NCI-H524 treated with DMSO at 0.1 percent for 48 hours (cell line): ENCODE measurements at places on chromosomes 1 and 21.
A peak's percentile ranks its signal among the peaks of the same experiment; 100 is the strongest.

GRCh38 chr1:53125122-53125521, 17.3 kb downstream of the SLC1A7 start:
- no peak for DNase-seq

DNA sequence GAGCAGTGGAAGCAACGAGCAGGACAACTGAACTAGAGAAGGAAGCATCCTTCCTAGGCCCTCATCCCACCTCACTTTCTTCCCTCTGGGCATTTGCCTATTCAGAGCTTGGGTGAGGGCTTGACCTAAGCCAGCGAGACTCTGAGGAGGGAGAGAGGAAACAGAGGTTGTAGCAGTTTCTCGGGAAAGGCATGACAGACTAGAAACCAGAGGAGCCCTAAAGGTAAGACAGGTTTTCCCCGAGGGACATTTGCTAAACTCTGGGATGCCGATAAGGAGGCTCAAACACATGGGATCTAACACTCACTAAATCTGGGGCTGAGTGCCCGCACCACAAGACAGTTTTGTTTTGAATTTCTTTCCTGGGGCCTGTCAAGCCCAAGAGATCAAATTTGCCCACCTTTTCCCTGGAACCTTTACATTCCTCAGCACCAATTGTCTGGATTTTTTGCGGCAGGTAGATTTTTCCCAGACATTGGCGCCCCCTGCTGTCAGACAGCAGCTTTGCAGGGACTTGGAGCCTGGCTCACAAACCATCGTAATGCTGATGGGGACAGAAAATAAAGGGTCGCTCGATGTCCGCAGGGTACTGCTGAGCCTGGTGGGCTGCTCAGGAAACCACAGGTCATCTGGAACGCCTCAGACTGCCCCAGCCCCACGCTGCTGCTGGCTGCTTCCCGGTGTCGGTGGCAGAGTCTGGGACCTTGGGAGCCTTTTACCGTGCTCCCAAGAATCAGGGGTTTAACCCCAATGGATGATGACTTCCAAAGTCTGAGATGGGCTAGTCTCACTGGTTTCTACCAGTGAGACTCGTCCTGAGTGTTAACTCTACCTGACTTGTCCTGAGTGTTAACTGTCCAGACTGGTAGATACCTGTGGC, 23.4 kb upstream of the TSPAN2 start:
- no peak for DNase-seq

- no peak for DNase-seq
Measured at GRCh38 chr1:154213274-154213673, 7.1 kb upstream of the CFAP141 start.

GRCh38 chr1:192476802-192477298, 98.7 kb upstream of the RGS1 start:
- DNase-seq = no peak

DNA sequence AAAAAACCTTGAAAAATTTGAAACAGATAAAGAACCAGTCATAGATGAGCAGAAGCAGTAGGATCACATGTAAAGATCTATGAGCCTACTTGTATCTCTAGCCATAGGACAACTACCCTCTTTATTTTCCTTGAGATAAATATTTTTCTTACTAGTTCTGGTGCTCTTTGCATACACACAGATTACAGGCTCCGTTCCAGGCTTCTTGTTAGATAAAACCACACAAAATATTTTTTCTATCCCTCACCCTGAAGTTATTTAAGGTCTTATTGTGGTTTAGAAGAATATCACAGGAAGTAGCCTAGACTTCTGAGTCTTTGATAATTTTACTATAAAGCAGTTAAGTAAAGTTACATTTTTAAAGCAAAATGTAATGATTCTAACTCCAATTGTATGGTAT, 512.2 kb downstream of the NEGR1 start:
- DNase-seq = no peak

DNA sequence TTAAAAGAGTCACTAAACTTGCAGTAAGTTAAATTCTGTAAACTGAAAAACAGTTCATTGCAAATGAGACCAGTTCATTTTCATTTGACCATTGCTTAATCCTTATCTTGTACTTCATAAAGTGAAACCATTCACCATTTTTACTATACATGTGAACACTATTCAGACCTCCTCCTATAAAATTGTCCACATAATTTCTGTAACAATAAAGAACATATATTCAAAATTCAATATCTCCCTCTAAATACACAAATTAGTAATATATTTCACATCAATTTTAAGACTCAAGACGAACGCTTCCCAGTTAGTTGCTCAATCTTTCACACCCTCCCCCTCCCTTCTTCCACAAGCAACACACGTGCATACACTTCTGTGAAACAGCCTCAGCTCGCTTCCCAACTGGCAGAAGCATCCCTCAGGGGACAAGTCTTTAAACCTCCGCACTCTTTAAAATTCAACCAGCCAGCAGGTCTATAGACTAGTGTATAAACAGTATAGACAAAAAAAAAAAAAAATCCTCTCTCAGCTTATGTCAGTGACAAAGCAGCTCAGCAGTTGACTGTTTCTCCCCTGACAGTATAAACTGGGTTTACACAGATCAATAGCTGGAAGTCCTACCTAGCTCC, 99.6 kb downstream of the DENND1B start:
- peak; percentile 84 for DNase-seq

DNA sequence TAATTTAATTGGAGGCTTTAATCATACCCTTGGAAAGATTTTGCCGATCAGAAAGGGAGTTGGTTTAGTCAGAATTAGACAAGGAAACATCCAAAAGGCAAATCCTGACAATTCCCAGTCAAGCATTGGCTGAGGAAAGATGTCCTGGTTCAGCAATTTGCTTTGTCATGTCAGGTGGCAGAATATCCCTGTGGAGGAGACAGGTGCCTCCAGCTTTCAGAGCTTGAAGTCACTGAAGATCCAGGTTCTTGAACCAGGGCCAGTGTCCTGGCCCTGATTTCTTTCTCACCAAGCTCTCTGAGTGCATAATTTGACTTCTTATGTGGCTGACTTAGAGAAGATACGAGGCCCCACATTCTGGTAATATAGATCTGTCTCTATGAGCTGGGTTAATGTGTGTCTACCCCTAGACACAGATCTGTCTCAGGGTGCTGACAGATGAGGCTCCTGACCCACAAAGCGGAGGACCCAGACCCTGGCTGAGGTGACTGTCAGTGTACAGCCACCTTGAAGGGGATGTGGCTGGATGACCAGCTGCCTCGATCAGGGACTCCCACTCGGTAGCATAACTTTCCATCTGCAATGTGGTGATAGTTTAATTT, 118.9 kb downstream of the HHAT start:
- DNase-seq = no peak

DNA sequence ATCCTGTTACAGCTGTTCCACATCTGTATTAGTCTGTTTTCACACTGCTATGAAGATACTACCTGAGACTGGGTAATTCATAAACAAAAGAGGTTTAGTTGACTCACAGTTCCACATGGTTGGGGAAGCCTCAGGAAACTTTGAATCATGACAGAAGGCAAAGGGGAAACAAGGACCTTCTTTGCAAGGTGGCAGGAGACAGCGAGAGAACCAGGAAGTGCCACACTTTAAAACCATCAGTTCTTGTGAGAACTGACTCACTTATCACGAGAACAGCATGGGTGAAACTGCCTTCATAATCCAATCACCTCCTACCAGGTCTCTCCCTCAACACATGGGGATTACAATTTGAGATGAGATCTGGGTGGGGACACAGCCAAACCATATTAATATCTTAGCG, 110.3 kb upstream of the TRABD2B start:
- no peak for DNase-seq

DNA sequence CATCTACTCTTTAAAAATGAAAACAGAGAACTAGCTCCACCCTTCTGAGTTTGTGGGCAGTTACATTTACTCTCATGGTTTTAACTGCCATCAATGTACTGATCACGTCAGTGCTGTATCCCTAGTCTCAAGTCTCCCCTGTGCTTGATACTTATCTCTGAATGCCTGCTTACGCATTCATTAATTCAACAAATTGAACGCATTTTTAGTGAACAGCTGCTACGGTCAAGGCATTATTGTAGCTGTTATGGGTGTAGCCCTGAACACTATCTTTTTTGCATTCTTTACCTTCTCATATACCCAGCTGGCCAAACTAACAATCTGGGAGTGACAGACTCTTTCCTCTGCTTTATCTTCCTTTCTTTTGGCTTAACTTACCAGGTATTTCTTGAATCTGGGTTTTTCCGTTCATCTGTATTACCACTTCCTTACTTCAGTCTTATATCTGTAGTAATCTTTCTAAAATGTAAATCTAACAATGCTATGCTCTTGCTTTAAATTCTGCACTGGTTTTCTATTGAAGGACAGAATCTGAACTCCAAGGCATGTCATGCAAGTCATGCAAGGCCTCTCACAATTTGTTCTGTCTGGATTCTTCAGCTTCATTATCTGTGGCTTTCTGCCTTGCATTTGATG, 33.3 kb downstream of the SMG7 start:
- DNase-seq = no peak

- DNase-seq = no peak
Measured at GRCh38 chr1:201206176-201206575, 15.6 kb downstream of the IGFN1 start.

DNA sequence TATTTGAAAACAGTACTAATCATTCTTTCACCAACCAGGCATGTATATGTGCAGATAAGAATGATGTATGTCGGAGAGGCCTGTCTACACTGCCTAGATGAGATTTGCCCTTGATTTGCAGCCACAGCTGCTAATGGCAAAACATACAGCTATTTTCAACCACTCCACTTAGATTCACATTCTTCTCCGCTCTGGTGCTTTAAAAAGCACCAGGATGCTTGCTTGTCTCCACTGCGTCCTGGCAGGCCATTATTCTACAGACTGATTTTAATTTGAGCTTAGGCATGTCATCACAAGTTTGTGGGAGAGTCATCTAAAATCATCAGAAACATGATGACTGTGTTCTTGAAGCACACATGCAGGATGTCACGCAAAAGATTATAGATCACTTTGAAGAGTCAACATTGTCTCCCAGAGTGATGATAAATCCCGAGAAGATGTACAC, 119.0 kb upstream of the NRIP1 start:
- no peak for DNase-seq

- no peak for DNase-seq
Measured at GRCh38 chr1:151370211-151370911, 2.1 kb downstream of the SELENBP1 start.

GRCh38 chr1:1347663-1348419, 1.4 kb downstream of the DVL1 start:
- DNase-seq = no peak

GRCh38 chr1:93000751-93001175, 39.5 kb upstream of the DIPK1A start:
- no peak for DNase-seq

DNA sequence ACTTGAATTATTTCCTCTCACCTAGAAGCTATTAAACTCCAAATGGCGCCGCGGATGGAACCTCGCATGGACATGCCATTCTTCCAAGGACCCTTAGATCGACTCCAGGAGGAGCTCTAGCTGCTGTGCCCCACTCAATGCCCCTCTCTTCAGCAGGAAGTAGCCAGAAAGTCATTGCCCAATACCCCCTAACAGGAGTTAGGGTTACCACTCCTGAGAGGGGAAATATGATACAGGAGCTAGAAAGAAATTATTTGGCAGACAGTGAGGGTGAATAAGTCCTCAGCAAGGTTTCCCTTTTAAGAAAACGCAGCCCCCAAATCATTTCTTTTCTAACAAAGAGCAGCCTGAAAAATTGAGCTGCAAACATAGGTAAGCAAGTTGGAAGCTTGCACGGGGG, 28.6 kb downstream of the TFB2M start:
- no peak for DNase-seq

DNA sequence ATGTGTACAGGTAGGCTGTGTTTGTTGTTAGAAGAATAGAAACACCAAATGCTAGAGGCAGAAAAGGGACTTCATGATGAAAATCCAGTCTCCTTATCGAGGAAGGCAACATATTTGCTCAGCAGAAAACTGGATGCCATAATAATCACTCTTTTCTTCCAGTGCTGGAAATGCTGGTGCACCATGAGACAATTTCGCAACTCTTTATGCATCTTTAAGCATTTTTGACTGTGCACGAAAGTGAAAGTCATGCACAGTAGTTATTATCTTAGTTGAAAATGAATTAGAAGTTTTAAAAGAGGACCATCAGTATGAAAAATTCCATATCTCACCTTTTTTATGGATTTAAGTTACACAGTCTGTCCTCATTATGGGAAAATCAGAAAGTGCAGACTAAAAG, 29.1 kb downstream of the SMYD2 start:
- no peak for DNase-seq

- no peak for DNase-seq
Measured at GRCh38 chr1:30522031-30523004, 201.1 kb downstream of the MATN1 start.

- no peak for DNase-seq
Measured at GRCh38 chr1:24644100-24644384, 940 bp downstream of the SRRM1 start.

GRCh38 chr1:25519624-25520023, 23.8 kb upstream of the LDLRAP1 start:
- DNase-seq = no peak

- no peak for DNase-seq
Measured at GRCh38 chr21:41926117-41926806, 27.6 kb downstream of the C2CD2 start.

GRCh38 chr1:36320767-36321118, 2.7 kb downstream of the EVA1B start:
- no peak for DNase-seq

GRCh38 chr21:18801468-18801867, 397.9 kb upstream of the TMPRSS15 start:
- DNase-seq = peak; percentile 14

- DNase-seq = no peak
Measured at GRCh38 chr1:107895403-107896191, 69.4 kb downstream of the VAV3 start.

DNA sequence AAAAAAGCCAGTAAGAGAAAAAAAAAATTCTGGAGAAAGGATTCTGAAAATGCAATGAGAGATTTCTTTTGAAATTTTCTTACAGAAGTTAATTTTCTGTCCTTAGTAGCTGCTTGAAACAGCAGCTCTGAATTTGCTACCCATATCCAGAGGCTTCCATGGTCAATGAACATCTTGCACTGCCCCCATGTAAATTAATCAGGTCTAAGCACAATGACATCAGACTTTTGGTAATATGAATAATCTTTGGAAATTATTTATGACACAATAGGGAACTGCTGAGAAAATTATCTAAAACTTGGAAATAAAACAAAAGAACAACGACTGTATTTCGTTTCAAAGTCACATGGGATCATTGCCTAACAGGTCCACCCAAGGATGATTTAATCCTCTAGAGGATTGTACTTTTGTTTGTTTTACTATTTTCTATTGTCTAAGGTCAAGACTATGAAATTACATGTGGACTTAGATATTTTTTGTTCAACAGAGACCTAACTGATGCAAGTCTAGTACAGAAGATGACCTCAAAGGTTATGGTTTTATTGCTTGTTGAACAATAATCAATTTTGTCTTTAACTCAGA, 312.1 kb downstream of the BACH1 start:
- no peak for DNase-seq

DNA sequence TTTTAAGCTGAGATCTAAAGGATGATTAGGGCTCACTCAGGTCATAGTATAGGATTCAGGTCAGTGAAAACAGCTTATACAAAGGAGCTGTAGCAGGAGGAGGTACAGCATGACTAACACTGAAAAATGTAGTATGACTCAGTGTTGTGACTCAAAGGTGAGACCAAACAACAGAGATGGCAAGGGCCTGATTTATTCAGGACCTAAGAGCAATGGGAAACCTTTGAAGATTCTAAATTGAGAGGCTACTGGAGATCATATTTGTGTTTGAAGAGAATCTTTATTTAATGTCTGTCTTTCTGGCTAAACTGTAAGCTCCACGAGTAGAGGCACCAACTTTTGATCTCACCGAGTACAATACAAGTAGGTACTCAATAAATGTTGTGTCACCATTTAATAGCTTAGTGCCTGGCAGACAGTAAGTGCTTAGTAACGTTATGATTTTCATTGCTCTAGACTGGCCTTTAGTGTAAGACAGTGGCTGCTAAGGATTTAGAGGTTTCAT, 43.5 kb downstream of the PRKAA2 start:
- no peak for DNase-seq
